GM20000 (cell line): ENCODE measurements at places on chromosomes 3 and 15.

DNA sequence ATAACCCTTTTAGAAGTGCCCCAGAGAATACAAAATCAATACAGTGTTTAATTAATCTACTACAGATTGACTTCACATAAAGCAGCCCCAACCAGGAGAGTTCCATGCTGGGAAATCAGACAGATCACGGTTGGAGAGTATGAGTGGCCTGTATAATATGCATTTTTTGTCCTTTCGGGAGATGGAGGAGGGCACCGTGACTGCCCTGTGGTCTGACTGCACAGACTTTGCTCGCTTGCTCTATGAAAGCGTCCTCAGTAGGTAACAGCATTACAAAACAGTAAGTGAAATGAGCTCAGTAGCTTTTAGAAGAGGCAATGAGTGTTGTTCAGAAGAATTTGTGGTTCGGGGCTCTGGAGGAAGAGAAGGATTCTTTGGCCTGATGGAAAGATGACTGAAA, 34.2 kb upstream of the SKIL start:
- DNase-seq, result no peak

GRCh38 chr3:55461896-55462295, 25.2 kb downstream of the WNT5A start:
- no peak for DNase-seq

DNA sequence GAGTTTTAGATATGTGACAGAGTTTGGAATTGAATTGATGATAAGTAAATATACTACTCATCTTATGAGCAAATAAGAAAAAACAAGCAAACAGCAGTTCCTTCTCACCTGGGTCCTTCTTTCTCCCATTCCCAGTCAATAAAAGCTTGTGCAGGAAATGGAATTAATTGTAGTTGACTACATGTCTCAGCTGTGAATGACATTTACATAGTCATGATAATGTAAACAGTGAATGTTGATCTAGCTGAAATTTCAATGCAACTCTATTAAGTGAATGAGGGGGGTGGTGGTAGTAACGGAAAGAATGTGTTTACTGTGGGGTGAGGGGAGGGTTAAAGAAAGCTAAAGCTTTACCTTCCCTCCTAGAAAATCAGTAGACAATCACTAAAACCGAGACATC, 76.2 kb downstream of the NFKBIZ start:
- no peak for DNase-seq

DNA sequence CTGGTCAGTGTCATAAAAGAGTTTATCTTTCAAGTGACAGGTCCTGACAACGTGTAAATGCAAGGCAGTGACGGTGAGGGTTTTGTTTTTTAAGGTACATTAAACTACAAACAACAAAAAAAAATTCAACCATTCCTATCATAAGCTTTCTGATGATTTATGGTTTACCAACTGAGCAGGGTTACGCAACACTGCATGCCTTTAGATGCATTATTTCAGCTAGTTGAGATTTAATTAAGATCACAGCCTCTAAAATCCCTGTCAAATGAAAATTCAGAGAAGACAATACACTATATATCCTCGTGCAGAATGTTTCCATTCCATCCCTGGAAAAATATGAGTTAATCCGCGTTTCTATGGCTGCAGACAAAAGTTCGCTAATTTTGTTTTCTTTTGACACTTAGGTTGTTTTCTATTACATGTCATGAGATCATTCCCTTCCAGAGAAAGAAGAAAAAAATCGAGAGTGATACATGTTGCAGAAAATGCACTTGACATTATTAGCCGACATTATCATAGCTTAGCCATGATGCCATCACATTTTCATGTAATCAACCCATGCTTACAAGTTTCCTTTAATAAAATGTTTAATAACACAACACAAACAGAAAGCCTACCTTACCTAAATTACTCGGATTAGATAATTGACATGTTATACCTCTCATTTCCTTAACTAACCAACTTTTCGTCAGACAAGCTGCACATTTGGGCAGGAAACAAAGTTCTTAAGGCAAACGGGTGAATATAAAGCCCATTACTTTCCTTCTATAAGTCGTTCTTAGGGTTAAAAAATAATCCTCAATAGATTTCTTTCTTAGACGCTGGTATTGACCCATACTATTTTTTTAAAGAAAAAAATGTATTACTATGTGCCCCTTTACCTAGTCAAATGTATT, 521.2 kb downstream of the FOXP1 start:
- no peak for DNase-seq

- DNase-seq, result no peak
Measured at GRCh38 chr15:36666228-36666905, 86.9 kb downstream of the CDIN1 start.

GRCh38 chr3:126439968-126440708, 35.6 kb downstream of the ZXDC start:
- DNase-seq, result no peak

- DNase-seq, result no peak
Measured at GRCh38 chr15:39690881-39691634, 91.6 kb downstream of the FSIP1 start.

DNA sequence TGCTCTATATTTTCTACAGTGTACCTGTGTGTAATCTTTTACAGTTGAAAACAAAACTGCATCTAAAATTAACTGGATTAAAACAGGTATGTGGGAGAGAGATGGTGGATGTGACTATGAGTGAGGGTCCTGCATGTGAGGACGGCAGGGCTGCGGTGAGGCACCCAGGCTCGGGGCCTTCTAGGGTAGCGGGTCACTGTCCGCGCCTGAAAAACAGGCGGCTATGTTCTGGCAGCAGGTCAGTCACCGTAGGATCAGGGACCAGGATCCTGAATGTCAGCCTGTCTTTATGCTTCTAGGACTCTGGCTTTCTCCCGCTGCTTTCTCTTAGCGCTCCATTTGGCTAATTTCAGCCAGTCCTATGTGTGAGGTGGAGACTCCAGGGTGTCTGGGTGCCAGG, 12.6 kb downstream of the TMEM40 start:
- no peak for DNase-seq

DNA sequence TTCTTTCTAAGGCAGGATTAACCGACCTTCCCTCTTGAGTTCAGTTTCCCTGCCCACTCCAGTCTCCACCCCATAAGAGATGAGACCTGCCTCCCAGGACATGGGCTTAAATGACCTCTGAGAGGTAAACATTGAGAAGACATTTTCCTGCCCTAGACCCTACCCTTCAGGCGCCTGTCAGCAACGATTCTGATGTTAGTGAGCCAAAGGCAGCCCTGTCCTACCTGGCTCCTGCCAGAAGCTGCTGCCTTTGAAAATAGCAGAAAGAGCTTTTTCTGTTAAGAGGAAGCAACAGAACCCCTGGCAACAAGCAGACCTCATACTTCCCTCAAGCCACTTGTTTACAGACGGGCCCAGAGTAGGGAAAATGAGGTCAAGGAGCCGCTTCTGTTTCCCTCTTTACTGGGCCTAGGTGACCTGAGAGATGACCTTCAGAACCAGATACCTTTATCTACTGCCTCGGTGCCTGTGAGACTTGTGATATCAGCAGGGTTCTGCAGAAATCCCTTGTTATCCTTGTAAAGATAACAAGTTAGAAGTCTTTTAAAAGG, 52.0 kb downstream of the CD200R1L start:
- no peak for DNase-seq

GRCh38 chr3:194165271-194166018, 29.5 kb downstream of the HES1 start:
- DNase-seq, result no peak

GRCh38 chr3:3875491-3875890, 76.3 kb downstream of the LRRN1 start:
- DNase-seq, result no peak

GRCh38 chr3:183188895-183189462, 26.4 kb upstream of the LAMP3 start:
- peak; percentile 63 for DNase-seq

GRCh38 chr3:46811615-46812236, 51.5 kb downstream of the MYL3 start:
- DNase-seq, result no peak

DNA sequence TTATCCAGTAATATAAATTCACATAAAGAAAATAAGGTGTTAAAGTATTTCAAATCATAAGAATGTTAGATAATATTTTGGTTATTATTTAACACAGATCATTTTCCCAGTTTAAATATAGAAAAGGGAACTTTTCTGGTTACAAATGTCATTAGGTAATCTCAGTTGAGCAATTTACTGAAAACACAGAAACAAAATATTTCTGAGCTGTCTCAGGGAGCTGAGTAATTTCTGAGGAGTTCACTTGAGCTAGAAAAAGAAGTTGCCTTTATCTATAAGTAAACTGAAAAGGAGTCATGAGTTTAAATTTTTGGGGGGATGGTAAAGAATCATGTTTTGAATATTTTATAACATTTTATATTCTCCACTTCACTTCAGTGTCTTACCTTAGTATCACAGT, 855.4 kb upstream of the ARPP21 start:
- no peak for DNase-seq

- DNase-seq, result no peak
Measured at GRCh38 chr3:129482721-129483120, 42.7 kb downstream of the IFT122 start.

GRCh38 chr15:77243716-77244401, 172.9 kb upstream of the TSPAN3 start:
- DNase-seq, result peak; percentile 5

- DNase-seq, result no peak
Measured at GRCh38 chr3:55607175-55607574, 120.1 kb upstream of the WNT5A start.

DNA sequence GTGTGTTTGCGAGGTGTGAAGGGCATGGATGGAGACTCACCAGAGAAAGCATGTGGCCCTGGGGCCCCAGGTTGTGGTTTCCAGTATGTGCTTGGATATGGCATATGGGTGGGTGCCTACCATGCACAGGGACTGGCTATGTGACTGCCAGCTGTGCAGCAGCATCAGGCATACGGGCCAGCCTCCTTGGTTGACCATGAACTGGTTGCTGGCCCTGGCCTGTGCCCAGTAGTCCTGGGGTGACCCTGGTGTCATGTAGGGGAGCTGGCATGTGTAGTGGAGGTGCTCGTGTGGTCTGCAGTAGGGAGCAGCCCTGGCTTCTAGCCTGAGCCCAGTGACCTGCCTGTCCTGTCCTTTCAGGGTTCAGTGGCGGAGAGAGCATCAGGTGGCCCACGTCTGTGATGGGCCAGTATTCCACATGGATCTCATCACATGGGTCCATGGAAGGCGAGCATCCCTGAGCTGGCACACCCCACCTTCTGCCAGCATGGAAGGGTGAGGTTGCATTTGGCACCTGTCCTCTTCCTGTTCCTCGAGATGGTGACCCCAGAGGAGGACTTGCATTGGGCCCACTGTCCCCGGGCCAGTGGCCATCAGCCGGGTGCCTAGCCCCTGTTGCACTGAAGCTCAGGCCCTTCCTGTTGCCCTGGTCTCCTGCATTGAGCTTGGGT, 228.9 kb downstream of the SNRPN start:
- no peak for DNase-seq

DNA sequence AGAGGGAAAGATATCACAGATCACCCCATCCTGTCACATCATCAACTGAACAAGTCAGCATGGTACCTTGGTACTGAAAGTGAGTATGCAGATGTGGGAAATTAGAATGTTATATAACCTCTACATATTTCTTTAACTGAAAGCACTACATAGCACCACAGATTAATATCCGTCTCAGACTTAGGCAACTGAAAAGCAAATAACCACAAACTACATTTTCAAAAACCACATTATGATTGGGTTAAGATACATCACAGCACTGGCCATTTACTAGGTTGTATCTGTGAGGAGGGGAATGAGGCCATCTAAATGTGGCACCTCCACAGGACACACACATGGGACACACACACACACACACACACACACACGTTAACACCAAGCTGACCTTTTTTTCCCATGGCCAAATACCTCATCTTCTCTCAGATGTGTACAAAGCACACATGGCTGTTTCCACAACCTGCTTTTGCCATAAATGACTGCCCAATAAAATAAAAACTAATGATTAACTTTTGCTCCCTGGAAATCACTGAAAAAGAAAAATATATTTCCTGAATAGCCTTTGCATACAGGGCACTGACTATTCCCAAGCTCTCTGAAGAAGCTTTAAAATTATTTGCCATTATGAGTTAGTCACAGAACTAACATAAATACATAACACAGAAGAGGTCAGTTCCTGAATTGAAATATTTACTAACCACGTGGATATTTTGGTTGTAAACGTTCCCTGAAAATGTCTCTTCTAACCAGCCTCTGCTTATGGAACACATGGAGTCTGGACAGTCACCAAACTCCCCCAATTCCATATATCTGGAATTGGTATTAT, 60.1 kb downstream of the SUMF1 start:
- DNase-seq, result peak; percentile 19

DNA sequence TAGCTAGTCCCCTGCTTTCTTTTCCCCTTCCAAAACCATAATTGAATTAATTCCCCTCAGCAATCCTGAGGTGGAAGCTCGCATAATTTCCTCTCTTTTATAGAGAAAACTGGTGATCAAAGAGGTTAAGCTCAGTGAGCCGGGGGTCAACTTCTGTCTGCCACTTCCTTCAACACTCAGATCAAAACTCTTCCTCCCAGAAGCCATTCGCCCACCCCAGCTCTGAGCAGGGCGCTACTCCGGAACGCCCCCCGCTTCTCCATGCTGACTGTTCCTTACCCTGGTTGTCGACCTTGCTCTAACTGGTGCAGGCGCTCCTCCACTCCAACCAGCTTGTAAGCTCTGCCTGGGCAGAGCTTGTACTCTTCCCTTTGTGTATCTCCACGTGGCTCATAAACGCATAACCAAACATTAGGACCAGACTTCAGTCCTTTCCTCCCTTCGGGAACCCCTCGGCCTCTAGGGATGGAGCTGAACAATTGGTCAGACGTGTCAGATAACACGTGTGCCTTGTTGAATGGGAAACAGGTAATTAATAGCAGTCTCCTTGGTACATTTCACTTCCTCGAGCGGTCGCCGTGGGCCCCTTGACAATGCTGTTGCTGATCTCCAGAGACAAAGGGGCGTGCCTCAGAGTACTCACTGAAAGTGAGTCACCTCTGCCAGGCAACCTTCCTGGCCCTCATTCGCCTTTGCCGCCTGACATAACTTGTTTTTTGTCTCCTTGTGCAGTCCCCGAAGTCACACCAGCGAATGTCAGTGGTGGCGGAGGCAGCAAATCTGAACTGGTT, 71.8 kb downstream of the IL5RA start:
- no peak for DNase-seq

DNA sequence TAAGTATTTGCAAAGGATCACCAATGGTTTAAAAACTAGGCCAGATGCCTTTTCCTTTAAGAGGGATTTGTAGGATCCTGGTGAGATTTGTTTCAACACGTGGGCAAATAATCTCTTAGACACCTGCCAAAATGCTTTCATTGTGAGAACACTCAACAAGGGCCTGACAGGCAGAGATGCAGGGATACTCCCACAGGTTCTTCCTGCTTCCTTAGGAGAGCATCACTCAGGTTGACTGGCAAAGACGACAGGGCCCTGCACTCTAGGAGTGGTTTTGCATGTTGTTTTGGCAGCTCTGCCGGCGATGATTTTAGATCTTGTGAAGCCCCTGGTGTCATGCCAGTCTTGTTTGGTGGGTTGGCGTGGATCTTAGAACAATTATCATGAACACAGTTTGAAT, 184.5 kb downstream of the NR1D2 start:
- DNase-seq, result no peak

- DNase-seq, result no peak
Measured at GRCh38 chr15:56980473-56980872, 62.0 kb downstream of the TCF12 start.

GRCh38 chr15:68818769-68819494, 1.8 kb downstream of the ANP32A start:
- peak; percentile 59 for DNase-seq

- DNase-seq, result no peak
Measured at GRCh38 chr15:62647202-62647842, 395.2 kb upstream of the TPM1 start.
